ENCODE measurements at places on chromosomes 3 and 15.
A peak's percentile ranks its signal among the peaks of the same experiment; 100 is the strongest.

DNA sequence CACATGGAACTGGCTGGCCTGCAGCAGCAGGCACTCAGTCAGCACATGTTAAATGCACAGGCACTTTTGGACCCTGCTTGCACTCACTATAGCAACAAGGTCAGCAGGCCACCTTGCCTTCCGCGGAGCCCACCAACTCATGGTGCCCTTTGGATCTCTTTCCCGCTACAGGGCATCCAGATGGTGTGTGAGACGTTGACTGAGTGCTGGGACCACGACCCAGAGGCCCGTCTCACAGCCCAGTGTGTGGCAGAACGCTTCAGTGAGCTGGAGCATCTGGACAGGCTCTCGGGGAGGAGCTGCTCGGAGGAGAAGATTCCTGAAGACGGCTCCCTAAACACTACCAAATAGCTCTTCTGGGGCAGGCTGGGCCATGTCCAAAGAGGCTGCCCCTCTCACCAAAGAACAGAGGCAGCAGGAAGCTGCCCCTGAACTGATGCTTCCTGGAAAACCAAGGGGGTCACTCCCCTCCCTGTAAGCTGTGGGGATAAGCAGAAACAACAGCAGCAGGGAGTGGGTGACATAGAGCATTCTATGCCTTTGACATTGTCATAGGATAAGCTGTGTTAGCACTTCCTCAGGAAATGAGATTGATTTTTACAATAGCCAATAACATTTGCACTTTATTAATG is 85.0 kb downstream of the TGFBR2 start:
- no peak for DNase-seq

GRCh38 chr3:106097817-106098435 is 229.1 kb upstream of the CBLB start:
- no peak for DNase-seq

DNA sequence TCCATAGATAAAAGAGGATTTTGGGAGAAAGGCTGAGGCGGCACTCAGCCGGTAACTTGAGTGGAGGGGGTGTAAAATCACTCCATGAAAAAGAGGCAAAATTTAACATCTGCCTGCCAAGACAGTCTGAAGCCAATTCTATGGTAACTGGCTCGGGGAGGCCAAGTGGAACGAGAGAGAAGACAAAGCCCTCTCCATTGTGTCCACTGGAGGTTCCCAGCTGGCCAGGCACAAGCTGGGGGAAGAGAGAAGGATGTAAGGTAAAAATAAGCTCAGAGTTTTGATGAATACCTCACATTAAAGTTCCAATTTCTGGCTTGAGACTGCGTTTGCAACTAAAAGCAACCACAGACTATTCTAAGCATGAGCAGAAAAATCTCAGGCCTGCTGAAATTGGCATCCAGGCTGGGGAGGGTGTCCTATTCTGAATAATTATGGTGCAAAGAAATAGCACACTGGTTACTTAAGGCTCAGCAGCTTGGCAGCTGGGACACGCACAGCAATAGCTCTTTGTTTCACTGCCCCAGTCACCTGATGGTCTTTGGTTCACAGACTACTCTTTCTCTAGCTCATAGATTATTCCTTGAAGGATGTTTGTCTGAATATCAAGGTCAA is 48.8 kb downstream of the CHRD start:
- DNase-seq, result no peak

- no peak for DNase-seq
These were observed 28.4 kb upstream of the IFT57 start for GRCh38 chr3:108250626-108251025.

DNA sequence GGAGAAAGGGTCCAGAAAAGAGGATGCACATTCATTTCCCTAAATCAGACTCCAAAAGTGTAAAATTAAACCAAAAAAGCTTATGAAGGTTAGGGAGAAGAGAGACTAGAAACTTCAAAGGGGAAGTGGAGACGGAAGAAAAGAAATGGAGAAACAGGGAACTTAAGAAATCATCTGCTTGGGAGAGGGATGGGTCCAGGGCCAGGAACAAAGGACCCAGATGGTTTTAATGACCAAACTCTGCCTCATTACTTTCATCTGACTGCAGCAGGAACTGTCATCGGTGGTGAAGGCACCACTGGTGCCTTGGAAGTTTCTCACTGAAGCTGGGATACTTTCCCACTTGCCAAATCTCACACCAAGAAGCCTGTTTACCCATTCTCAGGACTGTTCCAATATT is 70.5 kb upstream of the SLC4A7 start:
- DNase-seq, result no peak

DNA sequence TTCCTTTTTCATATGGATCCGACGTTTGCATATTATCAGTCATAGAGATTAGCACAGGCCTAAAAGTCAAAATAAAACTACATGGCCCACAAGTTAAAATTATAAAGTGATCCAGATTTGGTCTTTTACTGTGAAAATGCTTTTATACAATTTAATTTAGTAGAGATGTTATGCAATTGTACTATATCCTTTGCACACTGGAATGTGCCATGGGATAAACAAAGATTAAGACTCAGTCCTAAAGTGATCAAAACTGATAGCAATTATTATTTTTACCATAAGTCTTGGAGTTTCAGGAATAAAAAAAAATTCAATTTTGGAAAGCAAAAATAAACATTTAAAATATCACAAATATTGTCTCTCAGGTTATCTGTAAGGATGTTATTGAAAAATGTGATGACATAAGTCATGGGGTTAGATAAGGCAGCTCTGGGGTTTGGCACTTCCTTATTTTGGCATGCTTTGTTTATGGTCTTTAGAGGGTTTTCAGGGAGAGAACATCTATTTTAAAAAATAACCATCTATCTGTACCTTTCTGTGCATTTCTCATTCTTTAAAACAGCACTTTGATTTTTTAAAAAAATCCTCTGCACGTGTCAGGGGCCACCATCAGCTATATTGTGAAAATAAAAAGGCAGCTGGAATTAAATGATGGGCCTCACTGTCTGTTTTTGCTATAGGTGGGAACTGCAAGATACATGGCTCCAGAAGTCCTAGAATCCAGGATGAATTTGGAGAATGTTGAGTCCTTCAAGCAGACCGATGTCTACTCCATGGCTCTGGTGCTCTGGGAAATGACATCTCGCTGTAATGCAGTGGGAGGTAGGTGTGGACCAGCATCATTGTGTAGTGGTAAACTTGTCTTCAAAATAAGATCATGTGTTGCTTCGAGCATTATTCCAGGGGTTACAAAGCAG is 67.3 kb downstream of the TGFBR2 start:
- no peak for DNase-seq

GRCh38 chr3:23075496-23075895 is 127.6 kb upstream of the UBE2E2 start:
- no peak for DNase-seq

DNA sequence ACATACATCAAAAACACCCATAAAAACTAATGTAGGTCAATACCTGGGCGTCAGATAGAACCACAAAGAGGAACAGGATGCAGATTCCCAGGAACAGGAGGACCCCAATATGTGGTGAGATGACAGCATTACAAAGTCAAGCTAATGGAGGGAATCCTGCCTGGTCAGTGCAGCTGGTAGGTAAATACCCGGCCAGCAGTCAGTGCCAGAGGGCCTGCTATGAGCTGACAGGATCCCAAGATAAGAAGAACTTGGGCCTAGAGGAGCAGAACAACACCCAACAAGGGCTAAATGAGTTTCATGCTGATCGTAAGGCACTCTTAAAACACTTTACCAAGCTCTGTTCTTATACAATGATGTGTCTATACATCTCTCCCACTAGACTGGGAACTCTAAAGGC is 61.2 kb upstream of the KCNMB2 start:
- DNase-seq, result no peak

GRCh38 chr3:32901005-32901932 is 50.2 kb upstream of the CCR4 start:
- DNase-seq, result no peak

DNA sequence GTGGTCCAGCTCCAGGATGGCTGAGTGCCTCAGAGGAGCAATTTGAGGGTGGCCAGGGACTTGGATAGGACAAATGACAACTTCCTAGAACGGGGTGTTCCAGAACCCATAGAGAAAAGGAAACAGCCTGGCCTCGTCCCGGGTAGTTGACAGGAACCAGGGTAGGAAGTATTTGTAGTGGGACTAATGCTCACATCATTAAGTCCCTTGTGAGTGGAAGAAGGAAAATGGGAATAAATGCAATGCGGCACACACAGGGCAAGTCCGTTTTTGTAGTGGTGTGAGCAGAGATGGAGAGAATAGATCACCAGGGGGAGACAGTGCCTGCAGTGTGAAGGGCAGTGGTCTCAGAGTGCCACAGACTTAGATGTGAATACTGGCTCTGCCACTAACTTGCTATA is 19.6 kb downstream of the TIMP4 start:
- peak; percentile 24 for DNase-seq

DNA sequence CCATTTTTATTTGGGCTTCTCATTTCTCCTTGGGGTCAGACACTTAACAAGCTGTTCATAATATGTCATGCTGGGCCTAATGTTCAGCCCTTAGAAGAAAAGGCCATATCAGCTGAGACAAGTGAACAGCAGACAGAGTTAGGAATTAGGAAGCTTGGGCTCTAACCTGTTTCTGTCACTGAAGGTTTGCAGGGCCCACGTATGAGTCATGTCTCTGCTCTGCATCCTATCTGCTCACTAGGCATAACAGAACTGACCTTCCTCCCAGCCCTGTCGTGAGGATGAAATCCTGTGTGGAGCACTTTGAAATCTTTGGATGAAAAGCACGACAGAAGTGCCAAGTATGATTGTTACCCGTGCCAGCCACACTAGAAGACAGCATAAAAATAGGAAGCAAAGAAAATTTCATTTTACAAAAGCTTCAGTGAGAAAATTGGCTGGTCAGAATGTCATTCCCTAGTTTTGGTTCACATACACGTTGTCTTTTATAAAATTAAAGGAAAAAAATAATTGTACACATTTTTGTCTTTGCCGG is 26.5 kb upstream of the CD47 start:
- no peak for DNase-seq

- DNase-seq, result no peak
These were observed 2.6 kb downstream of the GMPS start for GRCh38 chr3:155872904-155873646.

DNA sequence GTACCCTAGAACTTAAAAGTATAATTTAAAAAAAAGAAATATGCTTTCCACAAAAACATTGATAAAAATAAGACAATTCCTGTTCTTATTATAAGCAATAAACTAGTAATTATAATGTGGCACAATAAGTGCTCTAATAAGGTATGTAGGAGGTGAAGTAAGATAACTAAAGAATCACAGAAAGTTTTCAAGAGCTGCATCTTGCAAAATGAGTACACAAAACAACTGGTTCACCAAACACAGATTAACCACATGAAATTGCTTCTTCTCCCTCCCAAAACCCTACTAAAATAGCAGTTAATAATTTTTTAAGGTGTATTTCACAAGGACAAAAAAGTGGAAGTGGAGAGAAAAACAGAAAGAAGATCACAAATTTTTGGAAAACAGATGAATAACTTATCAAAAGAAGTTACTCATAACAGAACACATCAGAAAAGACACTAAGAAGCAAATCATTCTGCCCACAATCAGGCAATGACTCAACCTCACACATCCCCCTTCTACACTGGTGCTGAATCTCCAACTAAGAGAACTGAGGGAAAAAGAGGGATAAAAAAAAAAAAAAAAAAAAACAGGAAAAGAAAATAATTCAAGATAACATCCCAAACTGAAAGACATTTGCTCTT is 64.2 kb downstream of the TBC1D5 start:
- DNase-seq, result no peak

GRCh38 chr3:156997351-156997750 is 162.6 kb downstream of the CCNL1 start:
- no peak for DNase-seq

- no peak for DNase-seq
These were observed 45.0 kb upstream of the CD96 start for GRCh38 chr3:111496894-111497559.

DNA sequence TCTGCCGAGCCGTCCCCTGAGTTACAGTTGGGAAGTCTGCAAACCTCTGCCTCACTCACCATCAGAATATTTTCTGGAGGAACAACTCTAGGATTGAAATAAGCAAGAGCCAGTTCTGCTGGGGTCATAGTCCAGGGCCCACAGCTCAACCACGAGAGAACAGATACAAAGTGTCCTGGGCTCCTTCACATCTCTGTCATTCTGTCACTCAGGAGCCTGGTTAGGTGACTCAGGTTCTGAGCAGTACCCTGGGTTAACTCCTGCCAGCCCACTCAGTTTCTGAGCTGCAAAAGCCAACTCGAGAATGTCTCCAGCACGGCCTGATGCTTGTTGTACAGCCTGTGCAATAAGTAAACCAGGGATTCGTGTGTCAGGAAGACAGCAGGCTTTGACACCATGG is 155.7 kb downstream of the SLCO3A1 start:
- DNase-seq, result no peak

GRCh38 chr15:63352808-63353207 is 28.8 kb downstream of the CA12 start:
- no peak for DNase-seq

GRCh38 chr3:99984139-99984538 is 130.2 kb downstream of the FILIP1L start:
- DNase-seq, result no peak

- DNase-seq, result no peak
These were observed 131.5 kb downstream of the SLC9A9 start for GRCh38 chr3:143716731-143717130.

- no peak for DNase-seq
These were observed 85.9 kb downstream of the NCEH1 start for GRCh38 chr3:172624999-172625398.

DNA sequence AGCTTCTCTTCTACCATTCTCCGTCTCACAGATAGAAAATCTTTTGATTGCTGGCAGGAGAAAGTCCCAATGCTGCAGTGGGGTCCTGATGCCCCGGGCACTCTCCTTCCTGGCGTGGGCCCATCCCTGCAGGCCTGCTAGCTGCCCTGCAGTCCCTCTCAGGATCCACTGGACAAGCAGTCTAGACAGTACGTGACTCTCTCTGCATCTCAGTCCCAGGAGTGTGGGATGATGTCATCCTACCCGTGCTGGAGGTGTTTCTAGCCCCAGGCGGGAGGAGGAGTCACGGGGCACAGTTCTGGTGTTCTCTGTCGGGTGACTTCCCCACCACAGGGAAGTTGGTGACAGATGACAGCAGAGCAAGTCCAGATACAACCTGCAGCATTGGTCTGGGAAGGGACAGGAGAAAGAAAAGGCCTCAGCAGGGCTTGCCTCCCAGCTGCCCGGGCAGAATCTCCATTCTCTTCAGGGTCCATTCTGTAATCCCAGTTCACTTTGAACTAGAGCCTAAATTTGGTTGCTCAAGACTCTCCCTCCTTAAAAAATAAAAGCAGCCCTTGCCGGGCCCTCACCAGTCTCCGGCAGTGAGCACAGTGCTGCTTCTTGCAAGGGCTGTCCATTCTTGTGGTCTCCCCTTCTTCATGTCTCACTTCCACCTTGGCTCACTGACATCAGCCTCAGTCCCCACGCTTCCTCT is 30.6 kb downstream of the SLC28A1 start:
- DNase-seq, result no peak

GRCh38 chr3:185807445-185808068 is 17.3 kb downstream of the IGF2BP2 start:
- DNase-seq, result peak; percentile 43

- no peak for DNase-seq
These were observed 41.8 kb upstream of the NEDD4 start for GRCh38 chr15:56035166-56035565.

Measured in CD4-positive, alpha-beta T cell treated with Interleukin-15 for 1 hour (primary cell).